H1 (cell line): ENCODE measurements at places on chromosomes 1 and 21.

GRCh38 chr1:83641206-83641658 lies 357.7 kb downstream of the TTLL7 start:
- no peaks in the 10 kb centered on the region for H3K27me3 ChIP-seq
- no peak for DNase-seq
- no peak overlapping the region for H3K27ac ChIP-seq
- H3K4me1 ChIP-seq: no peaks in the 10 kb centered on the region

DNA sequence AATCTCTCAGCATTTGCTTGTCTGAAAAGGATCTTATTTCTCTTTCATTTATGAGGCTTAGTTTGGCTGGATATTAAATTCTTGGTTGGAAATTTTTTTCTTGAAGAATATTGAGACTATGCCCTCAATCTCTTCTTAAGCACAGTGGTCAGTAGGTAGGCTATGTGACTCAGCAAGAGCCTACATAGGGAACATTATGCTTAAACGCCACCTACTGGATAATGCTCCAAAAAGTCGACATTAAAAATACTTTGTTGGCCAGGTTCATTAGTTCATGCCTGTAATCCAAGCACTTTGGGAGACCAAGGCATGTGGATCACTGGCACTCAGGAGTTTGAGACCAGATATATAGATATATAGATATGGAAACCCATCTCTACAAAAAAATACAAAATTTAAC lies 678.0 kb upstream of the USP24 start:
- no peaks in the 10 kb centered on the region for H3K4me1 ChIP-seq
- DNase-seq: no peak
- no peaks in the 10 kb centered on the region for H3K36me3 ChIP-seq
- no peaks in the 10 kb centered on the region for H3K27me3 ChIP-seq
- no peak overlapping the region for H3K27ac ChIP-seq

DNA sequence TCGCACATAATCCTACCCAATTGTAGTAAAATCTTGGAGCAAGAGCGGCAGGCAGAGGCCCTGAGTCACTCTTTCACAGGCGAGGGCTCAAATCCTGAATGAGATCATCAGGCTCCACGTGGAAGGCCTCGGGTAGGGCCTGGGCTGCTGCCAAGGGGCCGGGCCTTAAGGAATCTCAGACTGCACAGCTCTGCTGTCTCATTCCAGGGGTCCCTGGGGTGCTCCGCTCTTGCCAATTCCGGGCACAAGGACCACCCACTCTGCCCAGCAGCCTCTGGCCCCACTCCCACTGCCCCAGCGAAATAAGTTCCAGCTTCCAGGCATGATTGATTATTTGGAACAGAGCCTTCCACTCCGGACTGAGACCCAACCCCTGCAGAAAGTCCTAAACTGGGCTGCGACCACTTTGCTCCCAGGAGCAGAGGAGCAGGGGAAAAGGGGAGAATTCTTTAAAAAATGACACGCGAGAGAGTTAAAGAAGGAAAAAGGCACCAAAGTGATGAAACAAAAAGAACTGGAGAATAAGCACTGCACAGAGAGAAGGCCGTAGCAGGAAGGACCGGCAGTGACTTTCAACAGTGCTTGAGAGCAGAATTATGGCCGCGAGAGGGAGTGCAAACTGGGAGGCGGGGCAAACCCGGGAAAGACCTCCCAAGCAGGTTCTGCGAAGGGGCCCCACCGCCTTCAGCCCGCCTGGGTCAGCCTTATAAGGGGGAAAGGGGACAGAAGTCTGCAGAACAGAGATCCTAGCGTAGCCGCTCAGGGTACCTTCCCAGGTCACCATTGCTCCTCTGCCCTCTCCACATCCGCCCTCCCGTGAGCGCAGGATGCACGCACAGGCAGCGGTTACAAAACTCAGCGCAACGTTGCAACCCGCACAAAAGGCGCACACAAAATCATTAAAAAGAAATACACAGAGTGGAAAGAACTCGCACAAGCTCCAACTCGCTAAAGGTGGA lies 2.0 kb downstream of the ADAMTS1 start:
- H3K27me3 ChIP-seq: peaks cover 28% of the 10 kb centered on the region
- no peak overlapping the region for H3K27ac ChIP-seq
- no peaks in the 10 kb centered on the region for H3K4me1 ChIP-seq
- H3K36me3 ChIP-seq: peaks cover 40% of the 10 kb centered on the region

DNA sequence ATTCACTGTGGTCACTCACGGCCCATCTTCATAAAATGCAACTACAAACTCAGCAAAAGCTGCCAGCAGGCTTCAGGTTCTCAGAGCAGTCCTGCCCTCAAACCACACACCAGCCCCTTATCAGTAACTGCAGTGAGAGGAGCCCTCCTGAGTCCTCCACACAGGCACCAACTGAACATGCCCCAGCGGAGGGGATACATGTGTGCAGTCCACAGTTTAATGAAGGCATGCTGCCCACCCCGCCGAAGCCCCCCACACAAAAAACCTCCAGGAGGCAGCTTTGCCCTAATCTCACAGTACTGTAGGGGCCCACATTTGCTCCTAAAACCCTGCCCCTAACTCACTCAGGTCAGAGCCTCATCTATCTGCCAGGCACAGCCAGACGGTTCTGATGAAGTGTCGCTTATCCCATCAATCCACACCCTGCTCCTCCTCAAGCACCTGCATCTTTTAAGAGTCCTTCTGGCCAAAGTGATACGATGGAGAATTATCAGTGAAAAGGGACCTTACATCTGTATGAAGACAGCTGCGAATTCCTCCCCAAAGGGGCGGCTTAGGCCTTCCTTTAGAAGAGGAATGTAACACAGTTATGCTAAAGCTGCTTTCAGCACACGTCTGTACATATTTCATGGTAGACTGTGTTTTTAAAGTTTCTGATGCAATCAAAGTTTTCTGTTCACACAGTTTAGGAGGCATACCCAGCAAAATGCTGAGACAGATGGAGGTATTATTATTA lies 3.5 kb downstream of the ABCB10 start:
- H3K27me3 ChIP-seq: no peaks in the 10 kb centered on the region
- H3K36me3 ChIP-seq: no peaks in the 10 kb centered on the region
- no peak overlapping the region for H3K27ac ChIP-seq
- H3K4me1 ChIP-seq: peaks cover 1% of the 10 kb centered on the region; the same call in 1 of the 2 replicates

DNA sequence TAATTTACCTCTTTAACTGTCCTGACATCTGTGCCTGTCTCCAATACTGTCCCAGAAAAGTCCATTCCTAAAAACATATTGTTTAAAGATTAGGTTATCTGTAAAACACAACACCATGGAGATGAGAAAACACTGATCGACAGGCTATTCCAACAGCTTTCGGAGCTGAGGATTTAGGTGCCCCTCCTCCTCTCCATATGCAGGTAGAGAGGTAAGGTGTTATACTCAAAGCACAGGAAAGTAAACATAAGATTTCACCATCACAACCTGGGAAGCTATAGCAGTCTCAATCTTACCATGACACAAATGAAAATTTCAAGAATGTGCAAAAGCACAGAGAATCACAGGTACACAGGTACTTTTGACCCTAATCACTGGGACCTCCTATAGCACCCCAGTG lies 60.9 kb upstream of the RASAL2 start:
- no peaks in the 10 kb centered on the region for H3K36me3 ChIP-seq
- no peaks in the 10 kb centered on the region; the same call in 1 of the 2 replicates for H3K27me3 ChIP-seq
- no peak overlapping the region for H3K4me3 ChIP-seq
- H3K4me1 ChIP-seq: no peaks in the 10 kb centered on the region
- no peak overlapping the region for H3K27ac ChIP-seq

GRCh38 chr1:5502311-5503194 lies 489.7 kb downstream of the NPHP4 start:
- DNase-seq: no peak
- no peaks in the 10 kb centered on the region for H3K36me3 ChIP-seq
- no peaks in the 10 kb centered on the region for H3K4me1 ChIP-seq
- H3K27me3 ChIP-seq: no peaks in the 10 kb centered on the region
- no peak overlapping the region for H3K27ac ChIP-seq

DNA sequence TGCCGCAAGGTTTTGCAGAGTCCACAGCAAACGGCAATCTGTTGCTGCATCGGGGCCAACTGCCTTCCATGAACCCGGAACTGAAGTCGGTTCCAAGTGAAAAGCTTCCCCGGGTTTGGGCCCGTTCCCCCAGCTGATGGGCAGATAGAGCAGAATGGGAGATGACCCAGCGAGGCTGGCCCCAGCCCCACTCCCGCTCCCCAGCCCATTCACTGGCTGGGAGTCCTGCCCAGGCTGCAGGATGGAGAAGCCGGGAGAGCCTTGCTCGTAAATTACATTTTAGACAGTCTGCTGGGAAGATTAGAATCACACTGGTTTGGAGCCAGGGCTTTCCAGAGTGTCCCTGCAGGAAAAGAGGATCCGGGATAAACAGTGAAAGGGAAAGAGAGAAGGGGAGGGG lies 31.6 kb upstream of the PAX7 start:
- H3K4me3 ChIP-seq: no peak overlapping the region
- H3K27me3 ChIP-seq: peaks cover 6% of the 10 kb centered on the region
- H3K4me1 ChIP-seq: peaks cover 9% of the 10 kb centered on the region
- H3K36me3 ChIP-seq: no peaks in the 10 kb centered on the region

- no peak for DNase-seq
- H3K4me1 ChIP-seq: peaks cover 13% of the 10 kb centered on the region
- no peak overlapping the region for H3K27ac ChIP-seq
- peaks cover 9% of the 10 kb centered on the region for H3K27me3 ChIP-seq
- H3K4me3 ChIP-seq: no peak overlapping the region
- H3K36me3 ChIP-seq: no peaks in the 10 kb centered on the region
These were observed 40.9 kb downstream of the SMYD2 start for GRCh38 chr1:214321705-214322453.

GRCh38 chr1:239467730-239468129 lies 81.4 kb downstream of the CHRM3 start:
- H3K4me1 ChIP-seq: no peaks in the 10 kb centered on the region
- H3K36me3 ChIP-seq: no peaks in the 10 kb centered on the region
- no peak overlapping the region for H3K27ac ChIP-seq
- no peak overlapping the region for H3K4me3 ChIP-seq
- DNase-seq: no peak

GRCh38 chr21:25931765-25932164 lies 197.0 kb downstream of the GABPA start:
- peaks cover 7% of the 10 kb centered on the region for H3K4me1 ChIP-seq
- no peaks in the 10 kb centered on the region for H3K36me3 ChIP-seq
- H3K4me3 ChIP-seq: no peak overlapping the region
- H3K27me3 ChIP-seq: no peaks in the 10 kb centered on the region
- no peak for DNase-seq
- H3K27ac ChIP-seq: no peak overlapping the region

- H3K27me3 ChIP-seq: no peaks in the 10 kb centered on the region
- no peaks in the 10 kb centered on the region for H3K36me3 ChIP-seq
- peak overlapping the region; percentile 62 for H3K4me3 ChIP-seq
- no peak overlapping the region; the same call in 1 of the 2 replicates for H3K27ac ChIP-seq
- peaks cover 30% of the 10 kb centered on the region for H3K4me1 ChIP-seq
These were observed 489 bp downstream of the CELSR2 start for GRCh38 chr1:109249654-109250401.

- no peak overlapping the region for H3K27ac ChIP-seq
- no peak overlapping the region for H3K4me3 ChIP-seq
- H3K27me3 ChIP-seq: no peaks in the 10 kb centered on the region
- H3K4me1 ChIP-seq: no peaks in the 10 kb centered on the region
These were observed 474.0 kb upstream of the OLFM3 start for GRCh38 chr1:102470767-102471166.

DNA sequence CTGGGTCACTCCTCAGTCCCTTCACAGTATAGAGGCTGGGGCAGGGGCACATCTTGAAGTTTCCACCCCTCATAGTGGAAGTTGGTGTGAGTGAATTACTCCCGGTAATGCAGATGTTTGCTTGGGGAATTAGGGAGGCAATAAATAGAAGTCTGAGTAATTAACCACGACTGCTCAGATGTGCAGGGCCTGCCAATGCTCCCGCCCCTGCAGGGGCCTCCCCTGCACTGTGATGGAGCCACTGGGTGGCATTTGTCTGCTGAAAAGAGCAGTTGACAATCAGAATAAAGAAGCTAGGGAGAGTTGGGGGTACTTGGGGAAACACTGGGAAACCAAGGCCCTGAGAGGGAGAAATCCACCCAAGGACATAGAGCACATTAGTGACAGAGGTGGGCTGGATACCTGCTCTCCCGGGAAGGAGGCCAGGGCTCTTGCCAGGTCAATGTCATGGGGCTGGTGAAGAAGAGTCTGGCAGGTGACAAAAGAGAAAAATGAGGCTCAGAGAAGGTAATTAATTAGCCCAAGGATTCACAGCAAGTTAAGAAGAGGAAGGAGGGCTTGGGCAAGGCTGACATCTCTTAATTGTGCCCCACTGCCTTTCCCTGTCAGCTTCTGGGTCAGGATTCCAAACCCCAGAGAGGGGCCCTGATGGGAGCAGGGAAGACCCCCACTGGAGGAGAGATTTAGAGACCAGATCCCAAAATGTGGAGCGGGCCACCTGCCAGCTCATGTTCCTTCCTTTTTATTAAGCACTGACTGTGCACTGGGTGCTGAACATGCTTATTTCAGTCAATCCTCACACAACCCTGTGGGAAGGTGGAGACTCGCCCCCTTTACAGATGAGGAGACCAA lies 436.2 kb downstream of the MATN1 start:
- no peaks in the 10 kb centered on the region for H3K4me1 ChIP-seq
- DNase-seq: peak; percentile 29
- H3K36me3 ChIP-seq: no peaks in the 10 kb centered on the region
- no peaks in the 10 kb centered on the region for H3K27me3 ChIP-seq

DNA sequence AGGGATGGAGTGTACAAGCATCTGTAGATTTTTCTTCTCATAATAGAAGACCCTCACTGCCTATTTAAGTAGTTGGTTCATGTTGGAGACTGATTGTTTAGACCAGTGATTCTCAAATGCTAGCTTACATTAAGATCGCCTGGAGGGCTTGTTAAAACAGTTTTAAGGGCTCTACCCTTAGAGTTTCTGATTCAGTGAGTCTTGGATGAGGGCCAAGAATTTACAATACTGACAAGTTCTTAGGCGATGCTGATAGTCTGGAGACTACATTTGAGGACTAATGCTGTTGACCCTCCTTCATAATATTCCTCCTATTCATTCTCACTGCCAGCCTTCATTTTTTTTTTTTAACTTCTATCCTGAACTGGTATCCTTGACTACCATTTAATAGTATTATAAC lies 15.2 kb upstream of the AGO3 start:
- no peak for DNase-seq
- H3K4me3 ChIP-seq: no peak overlapping the region
- H3K36me3 ChIP-seq: peaks cover 74% of the 10 kb centered on the region
- H3K27ac ChIP-seq: no peak overlapping the region
- no peaks in the 10 kb centered on the region for H3K4me1 ChIP-seq
- no peaks in the 10 kb centered on the region for H3K27me3 ChIP-seq

DNA sequence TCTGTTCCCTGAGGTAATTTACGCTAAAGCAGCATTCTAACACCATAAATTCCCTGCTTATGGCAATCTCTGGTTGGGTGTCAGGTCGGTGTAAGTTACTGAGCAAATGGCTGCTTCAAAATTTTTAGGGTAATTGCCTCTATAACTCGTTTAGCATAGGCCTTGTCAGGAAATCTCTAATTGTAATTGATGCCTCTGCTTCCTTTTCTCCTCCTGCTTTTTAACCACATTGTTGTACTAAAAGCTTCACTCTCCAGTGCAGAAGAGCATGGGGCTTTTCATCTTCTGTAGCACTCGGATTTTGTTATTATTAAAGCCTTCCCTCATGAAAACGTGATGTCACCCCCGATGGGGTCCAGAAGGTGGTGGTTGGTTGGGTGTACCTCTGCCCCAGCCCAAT lies 141.6 kb upstream of the NBPF11 start:
- no peaks in the 10 kb centered on the region for H3K36me3 ChIP-seq
- no peaks in the 10 kb centered on the region for H3K4me1 ChIP-seq
- H3K4me3 ChIP-seq: no peak overlapping the region
- DNase-seq: no peak
- H3K27me3 ChIP-seq: no peaks in the 10 kb centered on the region
